M059J (cell line): ENCODE measurements at places on chromosomes 12 and 14. TPM values are rescaled to one million over a fixed set of nuclear protein-coding genes. Genes with fewer than 3 reads are reported as not detected.

The OR4N2 gene
- total RNA-seq: not detected in 2 replicates

The SRRM4 gene
- not detected in 2 replicates for total RNA-seq

The KRT73 gene
- not detected in 2 replicates for total RNA-seq

The DNAAF2 gene
- 10.4 and 10.9 TPM in 2 replicates for total RNA-seq

The INHBC gene
- total RNA-seq: not detected in 2 replicates

The CLEC4E gene
- not detected in 2 replicates for total RNA-seq

The RPL10L gene
- not detected in 2 replicates for total RNA-seq

The AMN gene
- not detected in 2 replicates for total RNA-seq

The DLGAP5 gene
- total RNA-seq: 78.0 and 101 TPM in 2 replicates

The ACSS3 gene
- 1.4 and 2.6 TPM in 2 replicates for total RNA-seq

The HOXC4 gene
- total RNA-seq: 1.9 and 4.3 TPM in 2 replicates

The ZNF84 gene
- total RNA-seq: 9.8 and 12.1 TPM in 2 replicates

The ESR2 gene
- total RNA-seq: not detected in 2 replicates

DNA sequence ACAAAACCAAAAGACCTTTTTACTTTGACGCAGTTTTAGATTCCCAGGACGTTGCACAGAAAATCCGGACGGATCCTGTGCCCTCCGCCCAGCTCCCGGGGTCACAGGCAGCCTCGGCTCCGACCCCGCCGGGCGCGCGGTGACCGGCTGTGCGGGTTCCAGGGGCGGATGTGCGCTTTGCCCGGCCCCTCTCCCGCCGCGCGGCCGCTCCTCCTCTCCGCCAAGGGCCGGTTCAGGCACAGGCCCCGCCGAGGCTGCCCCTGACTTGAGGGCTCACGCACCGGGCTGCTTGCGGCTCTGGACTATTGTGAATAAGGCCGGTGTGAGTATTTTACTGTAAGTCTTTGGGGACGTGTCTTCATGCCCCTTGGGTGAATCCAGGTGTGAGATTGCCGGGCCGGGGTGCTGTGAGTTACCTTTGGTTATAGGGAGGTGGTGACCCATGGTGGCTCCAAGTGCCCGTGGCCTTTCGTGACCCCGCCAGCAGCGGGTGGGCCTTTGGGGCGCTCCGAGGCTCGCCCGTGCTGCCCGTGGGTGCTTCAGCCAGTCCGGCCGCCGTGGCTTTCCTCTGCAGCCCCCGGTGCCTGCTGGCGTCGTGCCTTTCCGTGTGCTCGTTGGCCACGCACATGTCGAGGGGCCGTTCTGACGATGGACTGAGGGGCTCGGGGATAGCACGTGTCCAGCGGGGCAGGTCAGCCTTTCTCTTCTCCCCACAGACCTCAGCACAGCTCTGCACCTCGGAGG, 45.9 kb downstream of the NOC4L start:
- DNase-seq: no peak

- DNase-seq: no peak
Measured at GRCh38 chr12:18808221-18808620, 70.3 kb downstream of the CAPZA3 start.

DNA sequence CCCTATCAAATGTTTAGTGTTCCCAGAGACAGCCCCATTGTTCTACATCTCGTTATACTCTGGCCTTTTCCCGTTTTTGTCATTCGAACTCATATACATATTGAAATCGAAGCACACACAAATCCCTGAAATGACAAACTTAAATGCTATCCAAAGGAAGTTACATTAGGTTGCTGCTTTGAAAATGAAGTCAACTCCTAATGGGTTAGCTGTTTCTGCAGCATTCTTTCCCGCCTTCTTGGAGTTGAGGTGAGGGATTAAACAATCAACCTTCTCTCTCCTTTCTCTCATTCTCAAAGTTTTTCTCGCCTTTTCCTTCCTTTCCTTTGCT, 642 bp upstream of the PHC1 start:
- DNase-seq: no peak

GRCh38 chr14:72070458-72070857, 138.2 kb downstream of the RGS6 start:
- no peak for DNase-seq

GRCh38 chr14:81416981-81417380, 16.9 kb upstream of the STON2 start:
- no peak for DNase-seq

DNA sequence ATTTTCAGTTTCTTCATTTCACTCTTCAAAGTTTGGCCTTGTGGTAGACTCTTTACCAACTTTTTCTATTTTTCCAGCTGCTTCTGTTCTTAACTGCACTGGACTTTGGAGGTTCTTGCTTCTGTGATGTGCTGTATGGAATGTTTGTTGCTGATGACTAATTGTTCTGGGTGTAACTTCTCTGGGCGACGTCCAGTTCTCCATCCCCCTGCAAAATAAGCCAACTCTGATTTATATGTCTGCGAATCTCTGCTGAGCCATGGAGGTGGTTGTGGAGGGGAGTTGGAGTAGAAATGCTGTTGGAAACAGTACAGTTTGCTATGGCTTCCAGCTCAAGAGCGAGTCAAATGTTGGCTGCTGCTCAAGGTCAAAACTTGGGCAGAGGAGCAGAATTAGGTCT, 113.9 kb upstream of the DYRK2 start:
- peak; percentile 86 for DNase-seq

GRCh38 chr14:74784634-74785033, 21.5 kb downstream of the YLPM1 start:
- no peak for DNase-seq

- DNase-seq: no peak
Measured at GRCh38 chr12:92034083-92034482, 111.6 kb downstream of the BTG1 start.

- no peak for DNase-seq
Measured at GRCh38 chr12:108973629-108974152, 47.2 kb downstream of the SVOP start.

GRCh38 chr14:65228436-65228835, 126.1 kb upstream of the MAX start:
- peak; percentile 68 for DNase-seq

- no peak for DNase-seq
Measured at GRCh38 chr14:92568621-92569479, 55.3 kb downstream of the RIN3 start.

DNA sequence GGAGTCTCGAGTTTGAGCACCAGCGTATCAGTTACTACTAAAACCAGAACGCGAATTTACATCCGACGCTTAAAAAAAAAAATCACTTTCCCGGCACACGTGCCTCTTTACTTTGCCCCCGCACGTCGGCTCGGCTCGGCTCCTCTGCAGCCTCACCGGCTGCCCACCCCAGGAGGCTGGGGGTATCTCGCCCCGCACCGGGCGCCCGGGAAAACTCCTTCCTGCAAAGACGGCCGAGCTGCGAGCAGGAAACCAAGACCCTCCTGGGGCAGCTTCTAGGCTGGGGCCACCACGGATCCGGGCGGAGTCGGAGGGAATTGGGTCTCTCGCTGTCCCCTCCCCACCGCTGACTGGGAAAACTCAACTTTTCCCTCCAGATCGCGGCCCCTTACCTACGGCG, 610 bp downstream of the VSIG10 start:
- DNase-seq: peak; percentile 31

DNA sequence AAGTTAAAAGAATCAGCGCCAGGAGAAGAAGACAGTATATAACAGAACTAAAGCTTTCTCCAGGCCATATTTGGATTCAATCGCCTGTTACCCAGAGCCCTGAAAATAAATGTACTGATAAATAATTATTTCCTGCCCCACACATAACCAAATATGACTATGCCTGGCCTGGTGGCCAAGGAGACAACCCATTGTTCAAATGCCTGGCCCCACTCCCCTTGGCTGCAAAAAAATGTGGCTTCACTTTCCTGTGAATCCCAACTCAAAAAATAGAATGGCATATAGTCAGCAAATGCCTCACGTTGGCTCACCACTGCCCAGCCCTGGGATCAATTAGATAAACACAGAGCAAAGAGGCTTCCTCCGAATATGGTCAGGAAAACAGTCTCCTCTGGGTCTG, 472.1 kb downstream of the BCL11B start:
- DNase-seq: no peak

GRCh38 chr12:23699031-23699430, 250.4 kb downstream of the SOX5 start:
- no peak for DNase-seq

DNA sequence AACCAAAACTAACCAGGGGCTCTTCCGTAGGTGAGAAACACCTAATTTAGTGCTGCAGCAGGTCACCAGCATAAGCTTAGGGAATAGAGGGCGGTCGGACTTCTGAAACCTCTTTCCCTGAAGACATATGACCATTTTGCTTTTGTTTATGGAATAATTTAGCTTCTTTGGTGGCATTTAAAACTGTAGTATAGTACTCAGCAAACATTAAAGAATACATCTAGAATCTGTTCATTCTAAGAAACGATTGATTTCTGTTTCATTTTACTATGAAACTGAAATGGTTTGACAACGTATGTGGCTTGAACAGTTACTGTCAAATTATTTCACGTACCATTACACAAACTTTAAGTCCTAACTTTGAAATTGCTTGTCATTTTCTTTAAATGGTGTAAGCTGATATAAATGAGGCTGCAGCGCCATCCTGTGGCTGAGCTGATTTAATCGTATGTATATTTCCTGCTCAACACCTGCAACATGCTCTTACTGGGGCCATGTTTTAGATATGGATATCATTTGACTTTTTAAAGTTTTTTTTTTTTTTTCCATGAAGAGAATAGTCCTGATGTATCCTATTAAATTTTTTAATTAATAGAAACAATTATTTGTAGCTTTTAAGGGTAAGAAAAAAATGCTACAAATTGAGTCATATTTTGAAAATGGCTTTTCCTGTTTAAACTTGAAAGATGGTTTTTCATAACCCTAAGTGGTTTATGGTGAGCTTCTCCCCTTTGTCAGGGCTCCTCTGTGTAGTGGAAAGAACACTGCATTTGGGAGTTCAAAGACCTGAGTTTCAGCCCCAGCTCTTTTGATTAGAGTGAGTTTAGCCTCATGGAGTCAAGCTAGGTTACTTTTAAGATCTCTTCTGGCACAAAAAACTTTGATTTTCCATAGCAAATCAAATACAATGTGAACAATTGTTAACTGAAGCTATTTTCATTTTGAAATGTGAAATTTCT, 27.4 kb downstream of the CFAP54 start:
- peak; percentile 67 for DNase-seq

DNA sequence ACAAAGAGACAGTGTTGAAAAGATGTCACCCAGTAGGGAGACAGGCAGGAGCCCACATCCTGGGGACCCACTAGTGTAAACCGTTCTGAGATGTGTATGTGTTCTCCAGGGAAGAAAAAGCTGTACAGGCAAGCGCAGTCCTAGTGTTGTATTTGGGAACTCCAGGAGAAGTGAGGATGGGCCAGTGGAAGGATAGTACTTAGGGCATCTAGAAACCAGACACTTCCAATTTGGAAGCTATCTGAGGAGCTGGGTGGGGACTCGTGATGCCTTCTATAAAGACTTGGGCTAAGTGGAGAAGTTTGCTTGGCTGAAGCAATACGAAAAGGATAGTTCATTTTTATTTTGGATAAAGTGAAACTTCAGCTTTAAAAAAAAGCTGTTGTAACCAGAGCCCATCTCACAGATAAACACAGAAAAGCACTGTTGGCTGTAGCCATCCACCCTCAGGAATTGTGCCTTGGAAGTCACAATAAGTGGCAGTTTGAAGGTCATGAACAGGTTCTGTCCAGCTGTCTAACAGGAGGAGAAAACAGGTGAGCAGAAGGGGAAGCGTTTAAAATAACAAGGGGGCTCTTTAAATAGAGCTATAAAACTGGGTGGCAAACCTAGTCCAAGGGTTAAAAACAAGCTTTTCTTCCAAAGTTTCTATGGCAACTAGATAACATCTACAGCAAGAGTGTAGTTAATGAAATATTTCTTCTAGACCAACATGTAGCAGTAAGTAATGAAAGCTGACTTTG, 108.0 kb upstream of the ARHGAP5 start:
- DNase-seq: peak; percentile 51

DNA sequence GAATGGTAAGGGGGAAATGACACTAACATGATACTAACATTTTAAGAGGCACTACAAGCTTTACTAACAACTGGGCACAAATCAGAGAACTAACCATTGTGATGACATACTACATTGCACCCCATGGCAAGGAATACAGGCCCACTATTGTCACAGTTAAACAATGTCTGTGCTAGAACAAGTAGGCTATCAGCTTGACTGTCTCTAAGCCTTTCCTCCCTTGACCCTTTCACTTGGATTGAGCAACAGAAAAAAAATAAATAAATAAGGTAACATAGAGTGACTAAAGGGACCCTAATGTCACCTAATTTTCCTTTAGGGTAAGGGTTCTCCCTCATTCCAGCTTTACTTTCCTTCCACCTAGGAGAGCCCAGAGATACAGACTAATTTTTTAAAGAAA, 4.4 kb downstream of the SLC38A2 start:
- no peak for DNase-seq

DNA sequence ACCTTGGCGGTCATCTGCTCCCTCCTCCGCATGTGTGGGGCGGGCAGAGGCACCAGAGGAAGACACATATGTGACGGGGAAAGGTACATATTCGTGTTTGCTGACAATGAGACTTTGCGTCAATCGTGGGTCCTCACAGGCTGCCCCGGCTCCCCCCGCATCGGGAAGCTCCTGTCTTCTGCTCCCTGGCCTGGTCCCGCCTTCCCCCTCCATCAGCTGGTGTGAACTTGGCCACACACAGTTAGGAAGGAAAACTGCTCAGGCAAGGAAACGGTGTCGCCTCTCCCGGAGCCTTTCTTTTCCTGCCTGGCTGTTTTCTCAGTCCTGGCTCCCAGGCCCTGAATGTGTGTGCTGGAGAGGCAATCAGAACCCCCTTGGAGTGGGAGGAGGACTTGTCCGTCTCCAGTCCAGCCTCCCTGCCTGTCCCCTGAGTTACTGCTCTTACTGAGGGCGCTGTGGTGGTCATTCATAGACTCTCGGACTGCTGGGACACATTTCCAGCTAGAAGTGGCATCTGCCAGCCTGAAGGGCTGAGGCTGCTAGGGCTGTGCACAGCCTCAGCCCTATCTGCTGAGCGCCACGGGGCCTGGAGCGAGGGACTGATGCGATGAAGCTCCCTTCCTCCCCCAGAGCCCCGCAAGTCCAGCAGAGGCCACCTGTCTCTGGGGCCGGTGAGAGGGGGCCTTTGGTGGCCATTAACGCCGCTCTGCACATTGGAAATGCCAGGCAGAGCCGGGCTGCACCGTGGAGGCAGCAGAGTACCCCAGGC, 44.2 kb upstream of the TSPAN9 start:
- DNase-seq: no peak
